ENCODE measurements at places on chromosomes 1 and 21. TPM values are rescaled to one million over a fixed set of nuclear protein-coding genes. Genes with fewer than 3 reads are reported as not detected.

Gene KLF17
- not detected for total RNA-seq

Gene SIPA1L2
- total RNA-seq = 7.2 TPM

Gene NTMT2
- total RNA-seq = not detected

Gene MAP1LC3C
- total RNA-seq = not detected

Gene TATDN3
- 8.5 TPM for total RNA-seq

Gene KRTAP12-4
- total RNA-seq = not detected

Gene TSNAX
- 24.0 TPM for total RNA-seq

Gene LAMB3
- total RNA-seq = 0.20 TPM

Gene USH2A
- total RNA-seq = not detected

Gene LRRC38
- total RNA-seq = 0.22 TPM

Gene TBX19
- 0.22 TPM for total RNA-seq

Gene ARHGEF10L
- 0.65 TPM for total RNA-seq

Gene ELAVL4
- not detected for total RNA-seq

Gene FCN3
- total RNA-seq = not detected

Gene FCRL2
- not detected for total RNA-seq
